ENCODE measurements at places on chromosomes 3 and 15.

- no peak for DNase-seq
Measured at GRCh38 chr3:27568393-27568792, 84.2 kb upstream of the SLC4A7 start.

- no peak for DNase-seq
Measured at GRCh38 chr3:86563400-86563970, 427.5 kb downstream of the VGLL3 start.

- no peak for DNase-seq
Measured at GRCh38 chr15:72790302-72790910, 6.8 kb upstream of the ADPGK start.

GRCh38 chr15:32849769-32850668 lies 132.2 kb downstream of the GREM1 start:
- no peak for DNase-seq

DNA sequence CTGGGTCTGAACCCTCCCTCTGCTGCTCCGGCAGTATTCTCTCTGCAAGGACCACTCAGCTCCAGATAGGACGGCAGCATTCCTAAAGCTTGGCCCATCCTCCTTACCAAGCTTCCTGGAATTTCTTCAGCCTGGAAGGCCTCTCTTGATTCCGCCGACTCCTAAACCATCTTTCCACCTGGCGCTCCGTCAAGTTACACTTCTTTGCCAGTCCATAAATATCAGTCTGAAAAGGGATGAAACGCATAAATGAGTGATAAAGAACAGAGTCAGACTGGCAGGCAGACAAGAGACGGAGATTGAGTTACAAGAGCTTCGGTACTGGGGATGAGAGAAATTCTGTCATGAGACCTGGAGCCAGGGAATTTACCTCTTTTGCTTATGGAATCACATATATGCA lies 44.3 kb downstream of the CERS3 start:
- no peak for DNase-seq

DNA sequence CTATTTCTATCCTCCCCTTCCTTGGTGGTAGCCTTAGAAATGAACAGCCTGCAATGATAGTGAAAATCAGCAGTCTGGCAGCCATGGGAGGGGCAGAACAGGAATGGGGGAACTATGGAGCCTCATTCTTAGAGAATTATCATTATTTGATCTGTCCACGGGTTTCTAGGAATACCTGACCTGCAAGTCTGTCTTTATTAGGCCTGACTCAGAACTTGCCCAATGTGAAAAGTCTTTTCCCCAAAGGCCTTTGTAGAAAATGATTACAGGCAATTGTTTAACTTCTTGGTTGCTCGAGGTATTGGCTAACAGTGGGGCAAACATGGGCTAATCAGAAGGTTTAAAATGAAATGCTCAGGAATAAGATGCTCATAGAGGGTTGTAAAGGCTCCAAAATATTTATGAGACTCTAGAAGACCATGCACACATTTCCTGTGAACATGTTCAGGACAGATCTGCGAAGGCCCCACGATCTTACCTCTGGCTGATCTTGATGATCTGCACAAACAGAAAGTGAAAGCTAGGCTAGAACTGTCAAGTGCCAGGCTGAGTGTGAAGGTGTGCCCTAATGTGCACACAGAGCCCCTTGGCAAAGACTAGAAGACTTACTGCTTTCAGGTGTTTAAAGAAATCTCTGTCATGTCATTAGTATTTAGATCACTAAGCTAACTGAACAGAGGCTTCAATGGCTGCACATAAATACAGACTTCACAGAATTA lies 39.6 kb upstream of the LAMP3 start:
- DNase-seq = peak; percentile 20

GRCh38 chr15:69914960-69915359 lies 182.8 kb downstream of the TLE3 start:
- DNase-seq = no peak

DNA sequence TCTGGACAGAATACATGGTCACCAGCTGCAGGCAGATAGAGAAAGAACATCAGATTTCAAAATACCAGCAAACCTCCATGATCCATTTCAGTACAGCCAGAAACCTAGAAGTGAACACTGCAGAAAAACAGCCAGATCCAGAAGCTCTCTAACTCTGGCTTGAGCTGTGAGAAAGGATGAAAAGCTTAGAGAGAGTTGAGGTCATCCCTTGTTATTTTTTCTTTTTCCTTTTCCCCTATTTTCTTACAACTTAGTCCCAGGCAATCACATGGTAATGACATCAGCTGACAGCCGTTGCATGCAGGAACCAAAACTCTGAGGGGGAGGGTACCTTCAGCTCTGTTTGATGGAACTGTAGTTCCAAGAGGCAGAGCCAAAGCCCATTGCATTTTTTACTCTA lies 113.2 kb downstream of the TCF12 start:
- DNase-seq = no peak

GRCh38 chr3:126897943-126898342 lies 85.0 kb upstream of the PLXNA1 start:
- DNase-seq = no peak

- DNase-seq = no peak
Measured at GRCh38 chr3:191473661-191474198, 12.8 kb downstream of the PYDC2 start.

DNA sequence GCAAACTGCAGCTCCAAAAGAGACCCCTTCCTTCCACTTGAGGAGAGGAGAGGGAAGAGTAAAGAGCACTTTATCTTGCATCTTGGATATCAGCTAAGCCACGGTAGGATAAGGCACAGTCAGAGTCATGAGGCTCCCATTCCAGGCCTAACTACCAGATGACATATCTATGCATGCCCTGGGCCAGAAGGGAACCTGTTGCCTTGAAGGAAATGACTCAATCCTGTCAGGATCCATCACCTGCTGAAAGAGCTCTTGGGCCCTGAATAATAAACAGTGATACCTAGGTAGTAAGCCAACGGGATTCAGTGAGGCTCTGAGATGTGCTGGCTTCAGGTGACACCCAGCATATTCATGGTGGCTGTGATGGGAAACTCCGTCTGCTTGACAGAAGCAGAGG lies 118.5 kb upstream of the EPHA3 start:
- no peak for DNase-seq

DNA sequence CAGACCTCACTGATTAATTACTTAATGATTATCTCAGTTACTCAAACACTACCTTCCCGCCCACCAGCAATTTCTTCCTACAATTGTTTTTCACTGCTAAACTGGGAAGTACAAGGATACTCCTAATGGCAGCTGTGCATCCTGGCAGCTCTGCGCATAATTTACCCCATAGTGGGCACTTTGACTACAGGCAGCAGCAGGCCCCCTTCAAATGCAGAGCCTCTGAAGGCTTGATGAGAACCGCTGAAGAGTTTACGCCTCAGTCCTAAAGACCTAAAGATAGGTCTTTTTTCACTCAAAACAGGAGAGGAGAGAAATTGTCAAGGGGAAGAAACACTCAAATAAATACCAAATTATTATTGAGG lies 10.7 kb downstream of the CCDC32 start:
- no peak for DNase-seq

GRCh38 chr15:67134067-67134838 lies 68.9 kb downstream of the SMAD3 start:
- DNase-seq = peak; percentile 9

DNA sequence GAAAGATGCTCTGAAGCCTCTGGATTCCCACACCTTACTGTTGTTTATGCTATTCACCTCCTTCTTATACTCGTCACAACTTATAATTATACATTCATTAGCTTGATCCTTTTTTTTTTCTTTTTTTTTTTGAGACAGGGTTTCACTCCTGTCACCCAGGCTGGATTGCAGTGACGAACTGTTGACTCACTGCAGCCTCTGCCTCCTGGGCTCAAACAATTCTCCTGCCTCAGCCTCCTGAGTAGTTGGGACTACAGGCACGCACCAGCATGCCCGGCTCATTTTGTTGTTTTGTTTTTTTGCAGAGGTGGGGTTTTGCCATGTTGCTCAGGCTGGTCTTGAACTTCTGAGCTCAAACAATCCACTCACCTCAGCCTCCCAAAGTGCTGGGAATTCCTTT lies 143.6 kb downstream of the PLCL2 start:
- no peak for DNase-seq

DNA sequence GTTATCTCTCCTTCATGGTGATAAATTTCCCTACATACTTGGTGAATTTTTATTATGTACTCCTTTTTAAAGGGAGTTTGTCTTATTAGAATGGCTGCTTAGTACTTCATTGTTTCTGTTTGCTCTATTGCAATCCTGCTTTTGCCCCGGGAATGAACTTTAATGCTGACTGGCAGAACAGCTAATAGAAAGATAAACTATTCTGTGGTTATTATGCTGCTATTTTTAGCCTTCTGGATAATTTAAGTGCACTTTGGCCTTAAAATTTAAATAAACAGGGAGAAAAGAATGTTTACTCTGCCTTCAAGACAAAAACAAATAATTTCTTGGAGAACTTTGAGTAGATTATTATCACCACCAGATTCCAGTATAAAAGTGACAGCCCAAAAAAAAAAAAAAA lies 413.8 kb upstream of the CCDC54 start:
- no peak for DNase-seq

DNA sequence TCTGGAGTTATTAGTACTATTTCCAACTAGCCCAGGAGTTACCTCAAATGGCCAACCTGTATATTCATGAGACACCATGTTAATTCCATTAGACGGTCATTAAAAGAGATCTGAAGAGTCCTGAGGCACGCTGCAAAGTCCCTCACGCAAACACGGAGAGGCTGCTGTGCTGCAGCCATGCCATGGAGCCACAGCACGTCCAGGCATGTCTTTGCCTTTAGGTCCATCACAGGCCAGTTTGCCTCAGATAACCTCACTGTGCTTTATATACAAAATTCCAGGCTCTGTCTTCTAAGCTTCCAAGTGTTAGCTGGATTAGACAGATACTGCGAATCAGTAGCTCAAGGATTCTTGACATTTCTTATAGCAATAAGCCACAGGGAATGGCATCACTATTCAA lies 9.8 kb upstream of the PLAAT1 start:
- no peak for DNase-seq

- no peak for DNase-seq
Measured at GRCh38 chr15:87268675-87269074, 987.9 kb downstream of the NTRK3 start.

DNA sequence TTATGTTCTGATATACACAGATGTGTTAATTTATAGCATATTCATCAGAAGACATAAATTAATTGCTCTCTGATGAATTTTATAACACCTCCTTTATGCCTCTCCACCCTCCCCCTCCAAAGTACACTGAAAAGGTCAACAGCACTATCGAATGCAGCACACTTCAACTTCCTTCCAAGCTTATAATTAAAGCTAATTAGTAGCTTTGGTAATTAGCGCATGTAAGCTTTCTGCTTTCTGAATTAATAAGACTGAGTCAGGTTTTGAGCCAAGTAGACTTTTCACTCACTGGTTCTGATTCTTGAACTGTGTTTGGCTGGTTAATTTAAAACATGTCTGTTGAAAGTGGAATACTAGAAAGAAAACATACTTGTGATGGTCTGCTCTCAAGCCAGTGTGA lies 760.8 kb upstream of the CFAP20DC start:
- DNase-seq = no peak

GRCh38 chr3:129432671-129433070 lies 4.2 kb upstream of the EFCAB12 start:
- DNase-seq = no peak

DNA sequence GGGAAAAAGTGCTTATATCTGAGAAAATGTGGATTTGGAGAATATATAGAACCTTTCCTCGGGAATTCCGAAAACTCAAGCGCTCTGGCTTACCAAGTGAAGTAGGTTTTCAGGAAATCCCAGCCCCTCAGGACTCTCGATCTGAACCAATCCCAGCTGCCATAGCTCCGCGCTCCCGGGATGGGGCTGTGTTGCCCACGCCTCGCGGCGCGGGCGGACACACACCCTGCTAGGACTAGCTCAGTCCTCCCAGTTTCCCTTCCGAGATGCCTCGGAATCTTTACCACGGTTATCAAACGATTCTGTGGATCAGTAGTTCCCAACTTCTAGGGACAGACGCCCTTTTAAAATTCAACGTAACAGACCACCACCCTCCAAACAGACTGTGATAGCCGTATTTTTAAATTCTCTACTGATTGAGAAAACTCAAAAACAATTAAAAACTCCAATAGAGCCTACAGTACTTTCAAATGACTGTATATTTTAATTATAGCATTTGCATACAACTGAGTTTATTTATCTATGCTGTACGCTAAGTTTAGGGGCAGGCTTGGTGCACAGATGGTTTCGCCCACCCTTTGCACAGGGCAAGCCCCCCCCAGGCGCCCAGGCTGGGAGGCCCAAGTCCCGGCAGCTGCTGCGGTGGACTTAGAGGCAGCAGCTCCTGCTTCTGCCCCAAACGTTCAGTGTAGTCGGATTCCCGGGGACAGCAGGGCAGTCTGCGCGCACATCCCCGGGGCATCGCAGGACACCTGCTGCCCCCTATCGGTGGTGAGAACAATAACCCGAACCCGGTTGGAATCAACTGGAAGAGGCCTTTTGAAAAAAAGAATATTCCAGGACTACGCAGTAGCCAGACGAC lies 52.3 kb downstream of the CCDC54 start:
- DNase-seq = peak; percentile 53

GRCh38 chr15:28888900-28889299 lies 3.1 kb downstream of the APBA2 start:
- no peak for DNase-seq

DNA sequence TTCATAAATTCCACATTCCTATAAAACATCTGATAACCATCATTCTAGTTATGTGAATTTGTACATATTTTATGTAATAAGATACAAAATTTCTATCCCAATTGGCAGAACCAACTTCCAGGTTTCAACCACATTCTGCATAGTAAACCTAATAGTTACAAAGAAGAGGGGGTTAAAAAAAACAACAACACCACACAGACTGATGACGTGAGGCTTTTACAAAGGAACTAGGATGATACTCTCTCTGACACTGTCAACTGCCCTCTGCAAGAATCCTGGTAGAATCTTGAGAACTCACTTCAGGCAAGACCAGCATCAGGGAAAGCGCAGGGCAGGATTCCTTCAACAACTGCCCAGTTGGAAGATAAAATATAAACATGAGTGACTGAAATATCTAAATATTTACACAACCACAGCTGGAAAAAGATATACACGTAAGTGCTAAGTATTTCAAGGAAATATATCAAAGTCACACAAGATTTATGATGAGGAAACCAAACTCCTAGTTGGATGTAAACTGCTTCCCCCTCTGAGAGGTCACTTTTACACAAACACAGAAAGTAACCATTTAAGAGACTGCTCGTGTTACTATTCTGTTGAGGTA lies 816.4 kb downstream of the ROBO1 start:
- DNase-seq = no peak

- no peak for DNase-seq
Measured at GRCh38 chr3:33041909-33042308, 55.0 kb downstream of the GLB1 start.

DNA sequence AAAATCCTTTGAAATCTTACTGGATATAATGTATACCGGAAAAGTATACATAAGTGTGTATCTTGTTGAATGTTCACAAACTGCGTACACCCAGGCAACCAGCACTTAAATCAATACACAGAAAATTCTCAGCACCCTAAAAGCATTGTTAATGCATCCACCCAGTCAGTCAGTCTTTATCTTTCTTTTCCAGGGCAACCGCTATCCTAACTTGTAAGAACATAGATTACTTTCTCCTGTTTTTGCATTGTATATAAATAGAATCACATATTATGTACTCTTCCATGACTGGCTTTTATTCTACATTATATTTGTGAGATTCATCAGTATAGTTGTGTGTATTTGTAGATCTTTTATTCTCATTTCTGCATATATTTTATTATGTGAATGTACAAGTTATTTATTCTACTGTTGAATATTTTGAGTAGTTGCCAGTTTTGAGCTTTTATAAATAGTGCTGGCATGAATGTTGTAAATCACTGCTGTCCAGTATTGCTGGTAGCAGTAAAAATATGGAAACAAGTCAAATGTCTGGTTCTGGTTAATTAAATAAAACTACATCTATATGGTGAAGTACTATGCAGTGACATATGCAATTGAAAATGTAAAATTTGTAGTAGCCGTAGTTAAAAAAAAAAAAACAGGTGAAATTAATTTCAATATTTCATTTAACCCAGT lies 62.1 kb downstream of the PDCD6IP start:
- no peak for DNase-seq
